ENCODE measurements at places on chromosomes 11 and 22. TPM values are rescaled to one million over a fixed set of nuclear protein-coding genes. Genes with fewer than 3 reads are reported as not detected.
A peak's percentile ranks its signal among the peaks of the same experiment; 100 is the strongest.

DNA sequence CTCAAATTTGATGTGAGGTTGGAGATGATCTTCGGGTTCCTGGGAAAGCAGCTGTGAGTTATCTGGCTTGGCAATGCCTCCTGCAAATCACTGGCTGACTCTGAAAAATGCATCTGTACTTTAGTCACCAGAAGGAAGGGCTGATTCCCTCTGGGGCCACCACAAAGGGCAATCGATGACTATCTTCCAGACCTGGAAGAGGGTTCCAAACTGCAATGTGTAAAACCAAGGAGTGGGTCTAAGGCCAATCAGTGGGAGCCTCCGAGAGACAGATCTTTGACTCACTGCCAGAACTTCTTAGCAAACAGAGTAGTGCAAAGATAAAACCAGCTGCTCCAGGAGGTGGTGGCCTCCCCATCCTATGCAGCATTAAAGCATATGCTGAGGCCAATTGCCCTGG lies 29.1 kb upstream of the PAK1 start:
- ATAC-seq = no peak

DNA sequence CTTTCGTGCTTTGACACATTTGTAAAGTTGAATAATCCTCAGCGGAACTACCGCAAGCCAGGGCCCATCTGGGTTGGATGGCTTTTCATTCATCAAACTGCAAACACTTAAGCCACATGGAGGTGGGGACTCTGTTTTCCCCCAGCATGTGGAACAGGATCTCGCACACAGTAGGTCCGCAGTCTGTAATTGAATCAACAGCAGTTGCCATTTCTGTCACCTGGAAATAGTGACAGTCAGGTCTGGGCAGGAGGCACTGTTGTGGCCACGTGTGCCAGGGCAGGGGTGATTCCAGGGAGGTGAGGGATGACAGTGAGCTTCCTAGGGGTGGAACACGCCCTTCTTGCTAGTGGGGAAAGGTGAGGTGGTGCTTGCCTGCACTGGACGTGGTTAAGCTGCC lies 50.7 kb upstream of the ANO1 start:
- ATAC-seq = no peak

- ATAC-seq = no peak
Observed at GRCh38 chr11:35427071-35427470, 7.7 kb upstream of the SLC1A2 start.

DNA sequence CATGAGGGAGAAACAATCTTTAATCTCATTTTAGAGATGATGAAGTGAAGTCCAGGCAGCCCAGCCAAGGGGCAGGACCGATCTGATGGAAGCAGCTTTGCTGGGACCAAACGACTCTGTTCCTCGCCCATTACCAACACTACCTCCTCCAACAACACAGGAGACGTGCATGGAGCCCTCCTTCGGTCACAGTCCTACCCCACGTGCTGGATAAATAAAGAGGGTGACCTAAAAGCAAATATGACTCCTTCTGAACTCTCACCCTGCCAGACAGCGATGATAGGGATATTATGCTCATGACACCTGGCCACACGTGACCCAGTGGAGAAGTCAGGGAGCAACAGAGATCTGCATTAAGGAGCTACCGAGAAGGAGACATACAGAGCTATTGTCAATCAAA lies 26.0 kb downstream of the SCGB1A1 start:
- ATAC-seq = peak; percentile 23

Gene SLC22A8
- total RNA-seq = not detected
